ENCODE measurements at places on chromosomes 4 and X. TPM values are rescaled to one million over a fixed set of nuclear protein-coding genes. Genes with fewer than 3 reads are reported as not detected.

The ZXDB gene
- 6.3 TPM for polyA plus RNA-seq

The TTC29 gene
- not detected for polyA plus RNA-seq

The PAGE1 gene
- not detected for polyA plus RNA-seq

The F9 gene
- polyA plus RNA-seq, result not detected

The FAM114A1 gene
- polyA plus RNA-seq, result 303 TPM

The GUCY1A1 gene
- 1.9 TPM for polyA plus RNA-seq

The STOX2 gene
- polyA plus RNA-seq, result 3.4 TPM

The CHRDL1 gene
- 0.19 TPM for polyA plus RNA-seq

The PNMA6F gene
- polyA plus RNA-seq, result not detected

The RHOXF1 gene
- not detected for polyA plus RNA-seq

The AKAP4 gene
- polyA plus RNA-seq, result not detected

The SHOX gene
- polyA plus RNA-seq, result not detected

The SLC16A2 gene
- polyA plus RNA-seq, result 38.5 TPM

The ALB gene
- not detected for polyA plus RNA-seq

The FRMPD3 gene
- 0.01 TPM for polyA plus RNA-seq

The MMRN1 gene
- polyA plus RNA-seq, result not detected

The CENPVL3 gene
- not detected for polyA plus RNA-seq

The GJB1 gene
- not detected for polyA plus RNA-seq

The ARX gene
- polyA plus RNA-seq, result not detected

The CXCL13 gene
- not detected for polyA plus RNA-seq

The CASP3 gene
- 38.9 TPM for polyA plus RNA-seq
